ENCODE measurements at places on chromosomes 3 and 15.
A peak's percentile ranks its signal among the peaks of the same experiment; 100 is the strongest.

DNA sequence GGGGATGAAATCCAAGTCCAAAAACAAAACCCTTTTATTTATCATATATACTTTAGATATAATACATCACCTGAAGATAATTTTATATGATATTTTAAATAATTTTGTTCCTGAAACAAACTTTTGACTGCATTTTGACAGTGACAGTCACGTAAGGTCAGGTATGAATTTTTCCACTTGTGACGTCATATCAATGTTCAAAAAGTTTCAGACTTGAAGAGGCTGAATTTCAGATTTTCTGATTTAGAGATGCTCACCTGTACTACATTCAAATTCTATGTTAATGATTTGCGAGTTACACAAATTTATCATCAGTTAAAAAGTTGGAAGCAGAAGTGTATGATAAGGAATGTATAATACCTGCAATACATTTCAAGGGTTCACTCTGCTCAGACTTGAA lies 136.1 kb upstream of the EPHA6 start:
- DNase-seq: no peak

DNA sequence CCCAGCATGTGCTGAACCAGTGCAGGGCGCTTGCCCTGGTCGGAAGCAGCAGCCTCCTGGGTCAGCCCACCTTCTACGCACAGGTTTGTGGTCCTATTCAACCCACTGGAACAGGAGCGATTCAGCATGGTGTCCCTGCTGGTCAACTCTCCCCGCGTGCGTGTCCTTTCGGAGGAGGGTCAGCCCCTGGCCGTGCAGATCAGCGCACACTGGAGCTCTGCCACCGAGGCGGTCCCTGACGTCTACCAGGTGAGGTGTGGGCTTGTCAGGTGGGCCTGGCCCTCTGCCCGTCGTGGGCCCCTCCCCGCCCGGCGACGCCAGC lies 8.2 kb downstream of the MAN2A2 start:
- no peak for DNase-seq

DNA sequence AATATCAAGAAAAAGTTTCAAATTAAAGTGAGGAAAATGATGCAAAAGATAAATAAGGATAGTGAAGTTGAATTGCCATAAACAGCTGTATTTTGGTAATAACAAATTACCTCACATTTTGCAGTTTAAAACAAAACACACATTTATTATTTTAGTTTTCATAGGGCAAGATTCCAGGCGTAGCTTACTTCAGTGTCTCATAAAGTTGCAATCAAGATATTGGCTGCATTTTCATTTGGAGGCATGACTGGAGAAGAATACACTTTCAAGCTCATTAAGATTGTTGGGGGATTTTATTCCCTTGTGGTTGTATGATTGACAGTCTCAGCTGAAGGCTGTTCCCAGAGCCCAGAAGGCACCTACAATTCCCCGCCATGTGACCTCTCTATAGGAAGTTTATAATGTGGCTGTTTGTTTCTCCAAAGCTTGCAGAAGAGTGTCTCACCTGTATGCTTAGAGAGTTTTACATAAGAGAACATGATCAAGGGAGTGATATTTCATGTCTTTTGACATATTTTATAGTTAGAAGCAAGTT lies 151.4 kb downstream of the OTOL1 start:
- no peak for DNase-seq

- no peak for DNase-seq
Observed at GRCh38 chr15:43085921-43086320, 19.9 kb downstream of the UBR1 start.

- no peak for DNase-seq
Observed at GRCh38 chr3:184907681-184908649, 96.0 kb downstream of the VPS8 start.

DNA sequence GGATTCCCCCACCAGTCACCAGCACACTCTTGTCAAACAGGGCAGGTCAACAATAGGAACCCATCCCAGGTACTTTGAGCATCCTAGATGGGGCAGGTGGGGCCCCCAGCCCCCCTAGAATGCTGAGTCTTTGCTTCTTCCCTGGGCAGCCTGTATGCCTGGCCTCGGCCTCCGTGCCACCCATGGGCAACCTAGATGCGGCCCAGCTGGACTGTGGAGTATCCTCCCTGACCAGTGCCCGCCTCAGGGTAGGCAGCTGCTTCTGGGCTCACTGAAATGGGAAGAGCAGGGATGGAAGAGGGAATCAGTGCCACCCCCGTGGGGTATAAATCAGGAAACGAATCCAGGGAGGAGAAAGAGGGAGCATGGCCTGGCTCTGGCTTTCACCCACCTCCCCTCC lies 10.9 kb downstream of the DNAH1 start:
- no peak for DNase-seq

DNA sequence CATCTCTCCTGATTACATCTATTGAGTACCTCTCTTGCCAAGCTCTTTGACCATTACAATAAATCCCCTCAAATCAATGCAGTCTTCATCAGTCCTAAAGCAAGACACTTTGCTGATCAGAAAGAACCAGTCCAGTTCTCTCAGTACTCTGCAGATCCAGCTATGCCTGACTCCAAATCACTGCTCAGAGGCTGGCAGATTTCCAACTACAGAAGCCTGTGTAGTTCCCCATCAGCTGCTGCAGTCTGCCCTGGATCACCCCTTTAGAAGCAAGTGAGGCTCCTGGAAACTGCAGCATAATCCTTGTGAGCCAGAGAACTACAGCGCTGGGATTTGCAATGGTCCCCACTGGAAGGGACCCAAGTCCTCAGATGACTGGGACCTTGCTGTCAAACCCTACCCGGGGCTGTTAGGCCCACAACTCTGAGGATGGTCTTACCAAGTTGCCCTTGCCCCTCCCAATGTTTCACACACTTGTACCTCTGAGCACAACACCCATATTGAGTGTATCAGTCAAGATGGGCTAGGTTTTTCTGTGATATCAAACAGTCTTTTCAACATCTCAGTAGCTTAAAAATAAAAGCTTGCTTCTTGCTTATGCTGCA lies 81.9 kb upstream of the TOPAZ1 start:
- DNase-seq: no peak

DNA sequence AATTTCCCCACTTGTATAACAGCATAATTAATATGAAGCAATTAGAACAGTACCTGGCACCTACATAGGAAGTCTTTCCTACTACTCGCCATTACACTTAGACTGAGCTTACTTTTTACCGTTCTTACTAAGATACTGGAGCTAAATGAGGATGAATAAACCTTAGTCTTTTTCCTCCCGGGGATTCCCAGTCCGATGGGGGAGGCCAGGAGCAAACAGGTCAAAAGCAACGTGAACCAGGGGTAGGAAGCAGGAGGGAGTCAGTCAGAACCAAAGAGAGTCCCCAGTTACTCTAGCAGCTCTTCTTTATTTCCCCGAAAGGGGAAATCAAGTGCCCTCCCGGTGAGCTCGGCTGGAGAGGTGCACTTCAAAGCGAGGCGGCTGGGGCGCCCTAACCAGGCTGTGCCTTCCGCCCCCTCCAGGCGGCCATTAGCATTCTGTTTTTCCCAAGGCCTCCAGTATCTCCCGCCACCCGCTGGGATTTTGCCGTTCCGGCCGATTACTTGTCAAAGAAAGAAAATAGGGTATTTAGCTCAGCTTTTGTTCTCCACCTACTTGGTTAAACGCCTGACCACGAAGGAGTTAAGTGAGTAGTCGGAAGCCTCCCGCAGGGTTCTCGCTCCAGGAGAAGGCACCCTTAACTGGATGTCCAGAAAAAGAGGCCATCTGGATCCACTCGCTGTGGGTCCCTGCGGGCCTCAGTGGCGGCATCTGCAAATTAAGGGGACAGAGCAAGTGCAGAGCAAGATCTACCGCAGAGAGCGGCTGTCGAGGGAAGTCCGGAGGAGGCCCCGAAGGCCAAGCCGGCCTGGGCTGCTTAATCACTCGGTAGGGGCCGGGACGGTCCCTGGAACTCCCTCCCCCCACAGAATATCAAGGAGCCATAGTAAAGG lies 6.3 kb upstream of the EOMES start:
- peak; percentile 58 for DNase-seq

GRCh38 chr3:62942227-62942626 lies 67.0 kb upstream of the CADPS start:
- DNase-seq: peak; percentile 4

DNA sequence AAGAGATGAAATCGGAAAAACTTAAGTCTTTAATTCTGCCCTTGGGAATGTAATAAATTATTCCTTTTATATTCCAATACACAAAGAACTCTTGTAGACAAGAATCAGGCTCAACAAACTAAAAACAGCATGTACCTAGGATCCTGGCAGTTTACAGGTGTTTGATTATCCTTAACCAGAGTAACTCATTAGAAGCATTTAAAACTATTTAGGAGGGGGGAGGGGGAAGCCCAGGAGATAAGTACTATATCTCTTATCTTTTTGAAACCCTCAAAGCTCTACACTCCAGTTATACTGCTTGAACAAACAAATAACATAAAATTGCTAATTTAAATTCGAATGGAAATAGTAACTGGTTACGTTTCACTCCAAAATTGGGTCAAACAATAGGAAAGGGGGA lies 1.9 kb downstream of the CNBP start:
- no peak for DNase-seq

DNA sequence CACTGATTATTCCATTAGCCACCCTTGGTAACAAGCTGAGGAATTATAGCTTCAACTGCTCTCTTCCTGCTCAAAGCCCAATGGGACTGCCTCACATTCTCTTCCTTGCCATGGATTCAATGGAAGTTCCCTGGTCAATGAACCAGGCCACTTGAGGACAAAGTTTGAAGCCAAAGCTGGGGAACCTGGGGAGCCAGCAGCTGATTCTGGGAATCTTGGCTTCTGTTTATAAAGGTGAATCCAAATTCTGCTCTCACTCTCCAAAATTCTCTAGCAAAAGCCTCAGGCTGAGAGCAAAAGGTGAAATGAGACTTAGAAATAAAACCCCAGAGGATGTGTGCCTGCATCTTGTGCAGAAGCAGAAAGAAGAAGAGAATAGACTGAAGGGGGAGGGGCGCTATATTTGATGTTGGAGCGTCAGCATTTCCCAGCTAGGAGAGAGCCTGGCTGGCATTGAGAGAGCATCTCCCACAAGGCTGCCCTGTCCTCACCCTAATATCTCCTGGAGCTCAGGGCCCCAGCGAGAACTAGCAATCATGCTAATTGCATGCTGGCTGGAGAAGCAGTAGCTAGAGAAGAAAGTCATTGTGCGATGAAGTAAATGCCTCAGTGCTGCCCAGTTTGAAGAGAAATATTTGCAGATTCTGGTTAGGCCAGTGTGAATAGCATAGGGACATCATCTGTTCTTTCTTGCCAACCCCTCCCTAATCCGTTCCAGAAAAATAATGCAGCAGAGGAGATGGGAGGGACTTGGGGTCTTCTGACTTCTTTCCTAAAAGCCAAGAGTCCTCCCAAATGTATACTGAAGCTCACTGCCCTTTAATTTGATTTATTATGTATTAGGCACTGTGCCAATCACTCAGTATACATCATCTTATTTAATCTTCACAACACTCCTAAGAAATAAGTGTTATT lies 34.9 kb upstream of the GAP43 start:
- DNase-seq: no peak

DNA sequence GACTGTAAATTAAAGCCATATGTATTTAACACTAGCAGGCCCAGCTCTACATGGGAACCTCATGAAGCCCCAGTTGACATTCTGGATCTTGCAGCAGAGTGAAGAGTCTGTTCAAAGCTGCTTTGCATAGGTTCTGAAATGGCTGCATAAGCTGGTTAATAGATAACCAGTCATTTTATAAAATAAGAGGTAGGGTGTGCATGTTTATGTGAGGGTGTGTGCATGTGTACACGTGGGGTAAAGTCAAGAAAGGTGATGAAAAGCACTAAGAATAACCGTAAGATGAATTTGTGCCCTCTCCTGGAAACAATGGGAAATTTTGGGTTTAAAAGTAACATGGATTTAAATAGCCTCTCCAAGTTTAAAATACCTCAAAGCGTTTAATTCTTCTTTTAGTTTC lies 33.0 kb downstream of the PAQR9 start:
- DNase-seq: no peak

DNA sequence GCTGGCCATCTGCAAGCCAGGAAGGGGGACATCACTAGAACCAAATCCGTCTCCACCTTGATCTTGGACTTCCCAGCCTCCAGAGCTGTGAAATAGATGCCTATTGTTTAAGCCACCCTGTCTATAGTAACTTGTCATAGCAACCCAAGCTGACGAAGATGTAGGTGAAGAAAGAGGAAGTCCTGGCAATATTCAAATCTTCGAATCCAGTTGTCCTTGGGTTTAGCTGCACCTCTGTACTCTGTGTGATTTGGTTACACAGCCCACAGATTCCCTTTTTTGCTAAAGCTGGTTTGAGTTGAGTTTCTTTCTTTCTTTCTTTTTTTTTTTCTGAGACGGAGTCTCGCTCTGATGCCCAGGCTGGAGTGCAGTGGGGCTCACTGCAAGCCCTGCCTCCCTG lies 68.0 kb upstream of the XCR1 start:
- DNase-seq: no peak

DNA sequence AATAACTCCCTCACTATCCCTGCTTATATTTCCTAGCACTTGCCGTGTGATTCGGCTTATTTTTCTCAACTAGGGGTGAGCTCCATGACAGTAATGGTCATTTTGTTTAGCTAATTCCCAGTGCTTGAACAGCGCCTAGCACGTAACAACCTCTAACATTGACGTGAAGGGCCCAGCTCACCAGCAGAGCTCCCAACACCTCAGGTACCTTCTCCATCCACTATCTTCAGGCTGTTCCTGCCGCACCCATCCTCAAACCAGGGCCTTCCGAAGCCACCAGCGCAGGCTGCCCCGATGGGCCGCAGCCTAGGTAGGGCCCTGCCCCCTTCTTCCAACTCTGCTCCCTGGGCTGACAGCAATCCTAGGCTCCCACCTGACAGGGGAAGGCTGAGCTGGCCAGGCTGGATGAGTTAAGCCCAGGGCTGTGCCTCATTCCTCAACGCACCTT lies 751 bp upstream of the RPS17 start:
- DNase-seq: no peak

- no peak for DNase-seq
Observed at GRCh38 chr3:143060906-143061305, 58.7 kb upstream of the CHST2 start.

DNA sequence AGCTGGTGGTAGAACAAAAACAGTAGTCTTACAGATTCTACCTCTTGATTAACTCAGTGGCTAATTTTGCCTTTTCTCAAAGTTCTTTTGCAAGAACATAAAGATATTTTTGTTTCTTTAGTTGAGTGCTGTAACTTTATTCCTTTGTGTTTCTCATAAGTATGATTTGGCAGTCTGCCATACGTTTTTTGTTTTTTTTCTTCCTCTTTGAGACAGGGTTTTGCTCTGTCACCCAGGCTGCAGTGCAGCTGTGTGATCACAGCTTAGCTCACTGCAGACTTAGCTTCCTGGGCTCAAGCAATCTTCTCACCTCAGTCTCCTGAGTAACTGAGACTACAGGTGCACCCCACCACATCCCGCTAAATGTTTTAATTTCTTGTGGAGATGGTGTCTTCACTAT lies 22.4 kb downstream of the B3GNT5 start:
- no peak for DNase-seq

GRCh38 chr15:29465816-29466215 lies 196.2 kb upstream of the NSMCE3 start:
- DNase-seq: no peak

All from nephron progenitor cell (in vitro differentiated cells).